ENCODE measurements at places on chromosomes 5 and 9.

GRCh38 chr5:53856506-53856905, 296.1 kb downstream of the NDUFS4 start:
- DNase-seq = no peak

DNA sequence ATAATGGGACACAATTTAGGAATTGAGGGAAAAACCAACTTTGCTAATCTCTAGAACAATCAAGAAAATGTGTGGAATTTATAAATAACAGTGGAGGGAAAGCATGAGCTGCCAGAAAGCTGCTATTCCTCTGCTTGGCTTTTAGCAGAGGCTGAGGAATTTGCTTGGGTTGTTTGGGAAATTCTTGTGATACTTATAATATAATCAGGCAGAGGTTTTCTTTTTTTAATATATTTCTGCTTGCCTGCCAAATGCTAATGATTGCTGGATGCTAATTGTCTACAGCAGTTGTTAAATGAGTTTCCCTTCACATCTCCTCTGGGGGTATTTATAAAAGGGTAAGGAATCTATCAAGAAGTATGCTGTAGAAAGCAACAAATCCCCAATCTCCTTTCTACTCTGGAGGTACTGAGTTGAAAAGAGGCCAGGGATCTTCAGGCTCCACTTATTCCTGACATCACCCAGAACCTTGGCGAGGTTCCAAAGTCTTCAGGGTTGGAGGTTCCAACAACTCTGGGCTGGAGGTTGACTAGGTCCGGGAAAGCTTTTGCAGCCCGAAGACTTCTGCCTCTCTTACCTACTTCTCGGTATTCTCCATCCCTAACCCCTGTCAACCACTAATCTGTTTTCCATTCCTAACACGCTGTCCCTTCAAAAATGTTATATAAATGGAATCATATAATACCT, 60.4 kb upstream of the TMED7 start:
- DNase-seq = no peak

GRCh38 chr5:139638090-139638735, 9.9 kb upstream of the CXXC5 start:
- peak; percentile 41 for DNase-seq

DNA sequence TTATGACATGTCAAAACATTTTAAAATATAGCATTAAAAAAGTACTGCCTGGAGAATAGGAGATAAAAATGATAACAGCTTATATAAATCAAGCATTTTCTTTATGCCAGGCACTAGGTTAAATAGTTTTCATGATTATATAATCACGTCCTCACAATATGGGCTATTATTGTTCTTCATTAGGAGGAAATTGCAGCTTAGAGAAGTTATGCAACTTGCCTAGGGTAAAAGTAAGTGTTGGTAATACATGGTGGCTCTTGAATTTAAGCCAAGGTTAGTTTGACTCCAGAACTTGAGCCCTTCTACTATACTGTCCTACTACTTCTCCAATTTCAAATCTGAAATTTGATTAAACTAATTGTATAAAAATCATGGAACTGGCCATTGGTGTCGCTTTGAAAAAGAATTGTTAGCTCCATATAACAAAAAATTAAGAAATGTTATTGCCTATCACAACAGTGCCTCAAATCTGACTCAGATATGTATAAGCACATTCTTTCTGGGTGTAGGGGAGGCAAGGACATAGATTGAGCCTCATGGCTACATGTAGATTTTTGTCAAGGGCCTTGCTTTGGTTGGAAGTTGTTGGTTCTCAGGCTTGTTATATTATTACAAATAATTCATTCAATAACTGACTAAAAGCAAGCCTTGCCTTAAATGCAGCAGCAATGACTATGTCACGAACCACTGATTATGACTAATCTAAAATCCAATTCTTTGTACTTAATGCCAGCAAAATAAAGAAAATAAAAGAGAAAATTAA, 223.5 kb upstream of the DAB2 start:
- no peak for DNase-seq

DNA sequence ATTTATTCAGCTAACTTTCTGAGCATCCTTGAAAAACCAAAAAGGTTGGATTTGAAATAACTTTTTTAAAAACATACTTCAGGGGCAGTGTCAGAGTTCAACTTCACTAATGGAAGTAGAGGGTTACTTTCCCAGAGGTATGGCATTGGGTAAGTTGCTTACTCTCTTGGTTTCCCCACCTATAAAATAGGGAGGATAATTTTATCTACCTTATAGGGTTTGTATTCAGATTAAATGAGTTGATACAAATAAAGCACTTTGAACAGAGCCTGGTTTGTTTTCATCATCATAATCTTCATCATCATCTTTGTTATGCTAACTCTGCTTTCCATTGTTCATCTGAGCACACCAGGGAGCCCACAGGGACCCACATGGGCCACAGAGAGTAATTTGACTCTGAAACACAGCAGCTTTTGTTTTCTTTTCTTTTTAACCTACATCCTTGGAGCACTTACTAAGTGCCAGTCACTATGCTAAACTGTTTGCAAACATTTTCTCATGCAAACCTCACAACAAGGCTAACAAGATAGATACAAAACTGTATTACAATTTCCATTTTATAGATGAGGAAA, 179.1 kb upstream of the SLC24A2 start:
- DNase-seq = no peak

GRCh38 chr9:92764381-92764987, at the start of gene BICD2:
Gene BICD2, minus strand, starts transcription at chr9:92764833. Its CDS starts 89 bp downstream, at chr9:92764744.
- DNase-seq = no peak

- no peak for DNase-seq
These were observed 184.6 kb upstream of the DMAC1 start for GRCh38 chr9:7984203-7984602.

Data from NCI-H2107 (cell line).